NCI-H510A (cell line): ENCODE measurements at places on chromosomes 13 and 19.

- DNase-seq = no peak
Measured at GRCh38 chr19:29467824-29468401, 57.9 kb upstream of the VSTM2B start.

DNA sequence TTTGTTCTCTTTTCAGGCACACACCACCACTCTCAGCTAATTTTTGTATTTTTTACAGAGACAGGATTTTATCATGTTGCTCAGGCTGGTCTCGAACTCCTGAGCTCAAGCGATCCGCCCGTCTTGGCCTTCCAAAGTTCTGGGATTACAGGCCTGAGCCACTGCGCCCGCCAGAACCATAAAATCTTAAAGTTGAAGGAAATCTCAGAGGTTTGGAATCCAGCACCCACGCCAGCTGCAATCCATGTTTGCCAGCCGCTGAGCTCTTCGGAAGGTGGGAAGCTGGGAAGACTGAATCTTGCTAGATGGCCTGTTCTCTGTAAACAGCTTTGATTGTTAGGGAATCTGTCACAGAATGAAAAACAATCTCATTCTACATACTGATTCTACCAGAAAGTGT, 38.5 kb downstream of the SPATA13 start:
- DNase-seq = no peak

GRCh38 chr19:39515551-39516191, 732 bp downstream of the SELENOV start:
- DNase-seq = no peak

DNA sequence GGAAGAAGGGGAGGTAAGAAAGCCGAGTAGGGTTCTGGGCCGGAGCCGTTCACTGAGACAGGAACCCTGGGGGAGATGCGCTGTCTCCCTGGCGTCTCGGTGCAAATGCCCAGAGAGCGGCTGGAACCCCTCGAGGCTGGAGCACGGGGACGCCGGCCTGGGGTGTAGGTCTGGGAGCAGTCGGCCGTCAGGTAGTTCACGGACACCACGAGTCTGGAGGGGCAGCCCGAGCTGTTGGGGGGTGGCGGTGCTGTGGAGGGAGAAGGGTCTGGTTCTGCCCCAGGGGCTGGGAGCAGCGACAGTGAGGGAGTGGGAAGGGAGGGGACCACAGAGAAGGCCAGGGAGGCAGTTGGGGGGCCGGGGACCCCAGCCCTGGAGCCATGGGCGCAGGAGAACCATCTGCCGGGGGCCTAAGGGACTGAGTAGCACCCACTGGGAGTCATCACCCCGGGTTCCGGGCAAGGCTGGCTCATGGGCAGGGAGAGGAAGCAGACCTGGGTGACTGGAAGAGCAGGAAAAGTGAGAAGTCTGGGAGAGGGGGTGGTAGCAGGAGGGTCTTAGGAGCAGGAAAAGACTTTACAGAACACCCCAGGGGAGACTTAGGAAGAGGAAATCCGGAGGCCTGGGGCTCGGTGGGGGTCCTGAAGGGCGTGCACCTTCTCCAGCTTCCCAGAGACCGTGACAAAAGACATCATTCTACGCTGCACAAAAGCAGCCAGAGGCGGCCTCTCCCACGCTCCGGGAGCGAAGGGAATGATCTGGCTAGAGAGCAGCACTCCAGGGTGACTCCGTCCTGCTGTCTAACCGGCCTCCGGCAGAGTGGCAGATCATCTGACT, 173.1 kb upstream of the SOX1 start:
- no peak for DNase-seq

- DNase-seq = no peak
Measured at GRCh38 chr19:4316956-4317355, 12.6 kb downstream of the FSD1 start.

DNA sequence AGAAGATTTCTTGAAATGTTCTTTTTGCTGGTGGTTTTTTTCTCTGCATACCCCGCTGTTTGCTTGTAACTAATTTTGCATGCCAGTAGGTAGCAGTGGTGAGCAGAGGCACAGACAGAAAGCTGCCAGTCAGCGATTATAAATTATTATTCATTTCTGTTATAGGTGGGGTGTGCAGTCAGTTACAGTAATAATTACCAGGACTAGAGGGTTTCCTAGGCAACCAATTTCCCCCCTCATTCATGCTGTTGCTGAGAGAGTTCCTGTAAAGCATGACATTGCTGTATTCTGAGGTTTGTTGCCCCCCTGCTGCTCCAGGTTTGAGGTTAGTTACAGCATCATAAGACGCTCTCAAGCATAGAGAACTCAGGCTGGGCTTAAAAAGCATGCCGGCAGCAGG, 104.5 kb downstream of the URI1 start:
- no peak for DNase-seq

DNA sequence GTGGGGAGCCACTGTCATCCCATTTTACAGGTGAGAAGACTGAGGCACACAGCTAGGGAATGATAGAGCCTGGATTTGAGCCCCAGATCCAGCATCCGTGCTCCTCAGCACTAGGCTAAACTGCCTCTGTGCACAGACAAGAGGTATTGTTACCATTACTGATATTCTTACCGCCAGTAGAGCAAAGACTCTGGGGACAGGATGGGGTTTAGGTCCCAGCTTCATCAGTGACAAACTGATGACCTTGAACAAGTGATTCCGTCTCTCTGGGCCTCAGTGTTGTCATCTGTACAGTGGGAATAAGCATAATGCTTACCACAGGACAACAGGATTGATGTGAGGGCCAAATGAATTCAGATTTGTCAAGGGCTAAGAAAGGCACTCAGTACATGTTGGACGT, 16.5 kb downstream of the AXL start:
- no peak for DNase-seq

GRCh38 chr13:75360170-75360569, 121.8 kb downstream of the TBC1D4 start:
- DNase-seq = no peak

GRCh38 chr13:52651897-52652195, 790 bp upstream of the SUGT1 start:
- DNase-seq = peak; percentile 43

- DNase-seq = no peak
Measured at GRCh38 chr19:12723641-12724426, at the start of gene TNPO2. Gene TNPO2 (minus strand): TSS chr19:12723932. CDS start chr19:12720977, 2,955 bp downstream.

- no peak for DNase-seq
Measured at GRCh38 chr19:703651-704446, 4.9 kb upstream of the PALM start.

DNA sequence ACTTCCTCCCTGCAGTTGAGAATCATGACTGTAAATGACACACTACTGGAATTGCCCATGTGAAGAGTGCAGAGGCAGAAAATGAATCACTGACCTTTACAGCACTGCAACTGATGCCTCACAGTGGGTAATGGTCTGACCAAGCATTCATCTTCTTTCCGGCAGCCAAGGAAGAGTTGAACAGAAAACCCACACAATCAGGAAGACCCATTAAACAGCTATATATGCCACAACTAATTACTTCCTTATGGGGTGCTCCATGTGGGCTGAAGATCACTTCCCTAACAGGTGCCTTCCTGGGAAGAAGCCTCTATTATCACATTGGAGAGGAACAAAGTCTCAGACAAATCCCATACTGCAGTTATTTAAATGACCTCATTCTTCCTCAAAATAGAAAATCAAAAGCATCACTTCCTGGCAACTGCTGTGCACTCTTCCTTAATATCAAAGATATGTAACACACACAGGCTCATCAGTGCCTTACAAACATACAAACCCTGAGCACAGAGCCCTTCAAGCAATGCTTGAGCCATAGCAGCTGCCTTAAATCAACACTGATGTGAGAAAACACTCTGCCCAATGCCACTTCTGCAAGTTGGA, 45.8 kb downstream of the RUBCNL start:
- DNase-seq = no peak

- no peak for DNase-seq
Measured at GRCh38 chr19:10283301-10284064, 3.3 kb upstream of the ICAM4 start.

DNA sequence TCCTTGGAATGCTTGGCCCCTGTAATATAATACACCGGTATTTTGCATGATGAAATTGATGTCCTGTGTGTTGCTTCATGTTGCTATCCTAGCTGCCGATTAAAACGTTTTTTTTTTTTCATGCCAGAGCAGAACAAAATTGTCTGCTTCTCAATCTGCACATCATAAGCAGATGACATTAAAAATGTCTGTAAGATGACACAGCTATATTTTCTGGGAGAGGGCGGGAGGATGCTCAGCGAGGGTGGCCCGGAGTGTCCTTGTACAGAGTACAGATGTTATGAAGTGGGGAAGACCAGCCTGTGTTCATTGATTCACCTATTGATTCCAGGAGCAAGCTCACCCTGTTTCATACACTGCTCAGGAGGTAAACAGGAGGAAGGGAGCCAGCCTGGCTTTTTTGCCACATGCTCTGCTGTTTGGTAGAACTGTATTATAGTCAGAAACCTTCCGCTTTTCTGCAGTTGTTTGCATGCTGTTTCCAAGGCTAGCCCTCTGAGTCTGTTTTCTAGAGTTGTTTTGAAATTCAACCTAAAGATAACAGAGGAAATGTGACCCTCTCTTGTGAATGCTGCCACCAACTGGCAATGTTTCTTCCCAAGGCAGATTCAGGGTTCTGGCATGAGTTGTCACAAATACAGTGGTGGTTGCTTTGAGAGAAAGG, 4.7 kb upstream of the IRS2 start:
- peak; percentile 27 for DNase-seq

GRCh38 chr13:100694722-100695508, 20.3 kb upstream of the TMTC4 start:
- DNase-seq = no peak

DNA sequence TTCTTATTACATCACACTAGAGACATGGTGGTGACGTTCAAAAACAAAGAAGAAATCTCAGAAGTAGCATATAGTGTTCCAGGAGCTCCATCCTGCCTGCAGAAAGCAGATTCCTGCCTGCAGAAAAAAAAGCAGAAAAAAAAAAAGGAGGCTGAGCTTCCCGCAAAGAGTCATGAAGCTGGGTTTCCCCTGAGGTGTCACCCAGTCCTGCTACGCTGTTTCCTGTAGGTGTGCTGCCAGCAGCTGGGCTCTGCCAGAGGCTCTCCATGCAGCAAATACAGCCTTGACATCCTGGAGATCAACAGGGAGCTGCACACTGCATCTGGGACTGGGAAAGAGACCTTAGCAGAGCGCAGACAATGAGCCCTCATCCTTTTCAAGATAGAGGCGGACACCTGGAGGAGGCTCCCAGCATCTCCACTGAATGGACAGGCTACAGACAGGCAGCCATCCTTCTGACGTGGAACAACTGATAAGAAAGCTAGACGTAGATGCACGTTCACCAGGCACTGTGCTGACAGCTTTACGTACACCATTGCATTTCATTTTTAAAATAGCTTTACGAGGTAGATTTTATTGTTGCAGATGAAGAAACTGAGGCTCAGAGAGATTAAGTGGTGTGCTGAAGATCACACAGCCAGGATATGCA, 350.9 kb downstream of the FOXO1 start:
- no peak for DNase-seq

GRCh38 chr19:33379151-33379829, 5.8 kb downstream of the CEBPG start:
- DNase-seq = no peak

GRCh38 chr19:45607071-45608029, 5.3 kb upstream of the GPR4 start:
- DNase-seq = peak; percentile 37

- DNase-seq = no peak
Measured at GRCh38 chr13:75339635-75340374, 142.2 kb downstream of the TBC1D4 start.

DNA sequence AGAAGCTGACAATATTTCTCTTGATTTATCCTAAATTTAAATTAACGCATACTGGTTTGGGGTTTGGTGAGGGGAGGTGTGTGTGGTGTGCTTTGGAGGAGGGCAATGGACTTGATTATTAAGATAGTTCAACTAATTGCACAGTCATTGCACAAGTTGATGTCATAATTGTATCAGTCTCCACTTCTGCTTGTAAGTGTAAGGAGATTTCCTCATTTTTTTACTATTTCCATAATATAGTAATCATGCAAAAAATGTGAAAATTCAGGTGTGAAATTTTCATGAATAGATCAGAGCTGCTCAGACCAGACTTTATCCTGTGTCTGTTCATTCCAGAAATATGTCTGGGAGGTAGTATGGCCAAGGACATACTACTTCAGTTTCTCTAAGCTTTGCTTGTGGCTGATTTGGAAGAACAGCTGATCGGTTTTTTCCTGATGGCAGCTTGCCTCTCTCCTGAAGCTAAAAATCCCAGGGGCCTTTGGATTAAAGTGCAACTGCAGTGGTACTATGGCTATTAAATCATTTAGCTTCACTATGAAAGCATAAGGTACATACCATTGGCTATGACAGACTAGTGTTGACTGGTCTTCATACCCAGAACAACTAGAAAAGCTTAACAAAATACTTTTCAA, 201.8 kb upstream of the MIR17HG start:
- no peak for DNase-seq

- peak; percentile 24 for DNase-seq
Measured at GRCh38 chr13:97116754-97117153, 105.4 kb upstream of the MBNL2 start.

DNA sequence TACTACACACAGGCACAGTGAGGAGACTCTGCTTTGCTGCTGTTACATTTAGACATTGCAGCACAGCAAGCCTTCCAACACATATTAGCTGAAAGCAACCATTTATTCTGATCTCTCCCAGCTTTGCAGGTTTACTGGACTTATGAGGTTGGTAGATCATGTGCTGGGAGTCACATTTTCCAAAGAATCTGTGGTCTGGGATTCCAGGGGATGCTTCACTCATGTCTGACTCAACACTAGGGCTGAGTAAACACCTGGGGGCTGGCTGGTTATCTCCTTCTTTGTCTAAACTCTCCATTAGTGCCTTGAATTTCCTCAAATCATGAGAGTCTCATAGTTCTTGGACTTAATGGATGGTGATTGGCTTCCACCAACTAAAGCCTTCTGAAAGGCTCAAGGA, 5.4 kb upstream of the LGALS13 start:
- DNase-seq = no peak

DNA sequence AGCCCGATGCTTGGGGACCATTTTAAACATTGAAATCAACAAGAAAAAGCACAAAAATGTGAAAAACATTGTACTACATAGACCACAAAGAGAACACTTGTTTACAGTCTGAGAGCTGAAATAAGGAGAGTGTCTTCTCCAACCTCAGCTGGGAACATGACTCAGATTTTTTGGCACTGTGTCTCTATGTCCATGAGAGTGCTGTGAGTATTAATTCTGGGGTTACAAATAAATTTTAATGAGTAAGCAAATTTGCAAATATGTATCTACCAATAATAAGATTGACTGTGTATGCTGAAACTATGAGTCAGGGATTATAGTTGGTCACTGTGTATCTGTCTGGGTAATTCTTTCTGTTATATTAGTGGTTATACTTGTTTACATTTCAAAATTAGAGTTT, 174.0 kb downstream of the DCT start:
- no peak for DNase-seq

DNA sequence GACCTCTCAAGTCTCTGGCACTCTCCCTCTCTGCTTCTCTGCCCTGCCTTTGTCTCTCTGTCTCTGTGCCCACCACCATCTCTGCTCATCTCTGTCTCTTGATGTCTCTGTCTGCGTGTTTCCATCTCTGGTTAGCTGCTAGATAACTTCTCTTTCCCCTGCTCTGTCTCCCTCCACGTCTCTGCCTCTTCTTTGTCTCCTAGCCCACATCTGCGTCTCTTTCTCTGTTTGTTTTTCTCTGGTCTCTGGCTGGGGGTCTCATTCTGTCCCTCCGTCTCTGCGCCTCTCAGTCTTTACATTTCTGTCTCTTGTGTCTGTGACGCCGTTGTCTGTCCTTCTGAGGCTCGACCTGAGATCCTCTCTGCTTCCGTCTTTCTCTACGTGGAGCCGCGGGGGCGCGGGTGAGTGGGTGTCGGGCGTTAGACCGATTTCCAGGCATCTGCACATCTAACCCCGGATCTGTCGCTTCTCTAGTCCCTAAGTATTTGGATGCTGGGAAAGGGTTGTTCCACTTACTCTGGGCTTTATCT, 386 bp downstream of the GIPR start:
- DNase-seq = no peak
